NCI-H1694 (cell line): ENCODE measurements at places on chromosomes 6 and 20.

GRCh38 chr6:44146685-44147084 is 11.9 kb upstream of the CAPN11 start:
- no peak for DNase-seq

DNA sequence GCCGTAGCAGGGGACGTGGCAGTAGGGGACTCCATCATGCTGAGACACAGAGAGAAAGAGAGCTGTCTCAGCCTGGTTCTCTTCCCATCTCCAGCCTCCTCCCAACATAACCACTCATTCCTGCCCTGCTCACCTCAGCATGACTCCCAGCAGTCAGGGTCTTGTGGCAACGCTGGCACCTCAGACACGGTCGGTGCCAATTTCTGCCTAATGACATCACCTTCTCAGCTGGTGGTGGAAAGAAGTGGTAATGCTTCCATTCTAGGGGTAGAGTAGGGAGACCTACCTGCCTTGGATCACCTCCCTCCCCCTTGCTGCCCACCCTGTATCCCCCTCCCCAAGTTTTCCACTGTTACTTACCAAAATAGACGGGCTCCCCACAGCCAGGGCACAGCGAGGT is 2.5 kb downstream of the CRIP3 start:
- DNase-seq, result no peak

DNA sequence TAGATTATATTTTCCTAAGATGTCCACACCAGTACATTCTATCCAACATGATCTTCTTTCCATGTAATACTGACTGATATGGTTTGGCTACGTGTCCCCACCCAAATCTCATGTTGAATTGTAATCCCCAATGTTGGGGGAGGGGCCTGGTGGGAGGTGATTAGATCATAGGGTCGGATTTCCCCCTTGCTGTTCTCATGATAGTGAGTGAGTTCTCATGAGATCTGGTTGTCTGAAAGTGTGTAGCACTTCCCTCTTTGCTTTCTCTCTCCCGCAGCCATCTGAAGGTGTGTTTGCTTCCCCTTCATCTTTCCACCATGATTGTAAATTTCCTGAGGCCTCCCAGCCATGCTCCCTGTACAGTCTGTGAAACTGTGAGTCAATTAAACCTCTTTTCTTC is 12.2 kb upstream of the HBS1L start:
- no peak for DNase-seq

DNA sequence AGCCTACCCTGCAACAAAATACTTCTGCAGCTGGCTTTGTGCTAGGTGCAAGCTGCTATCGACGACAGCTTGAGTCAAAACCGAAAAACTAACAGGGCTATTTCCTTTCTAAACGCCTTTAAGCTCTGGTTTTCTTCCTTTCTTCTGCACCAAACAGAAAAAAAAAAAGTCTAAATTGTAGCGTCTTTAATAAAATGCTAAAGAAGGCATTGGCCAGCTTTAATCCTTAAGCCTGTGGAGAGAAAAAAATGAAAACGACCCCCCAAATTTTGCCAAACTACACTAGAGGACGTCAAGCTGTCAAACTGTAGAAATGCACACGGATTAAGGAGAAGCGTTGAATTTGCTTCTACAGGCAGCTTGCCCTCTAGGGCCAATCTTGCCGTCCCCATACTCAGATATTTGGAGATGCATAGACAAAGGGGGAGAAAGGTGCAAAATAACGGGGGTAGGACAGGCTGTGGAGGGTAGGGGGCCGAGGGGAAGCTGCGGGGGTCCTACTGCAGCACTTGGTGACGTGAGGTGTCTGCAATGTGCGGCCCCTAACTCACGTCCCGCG is 1.4 kb upstream of the NRN1 start:
- DNase-seq, result no peak

- peak; percentile 0 for DNase-seq
These were observed 5.6 kb upstream of the GLO1 start for GRCh38 chr6:38708496-38708895.

DNA sequence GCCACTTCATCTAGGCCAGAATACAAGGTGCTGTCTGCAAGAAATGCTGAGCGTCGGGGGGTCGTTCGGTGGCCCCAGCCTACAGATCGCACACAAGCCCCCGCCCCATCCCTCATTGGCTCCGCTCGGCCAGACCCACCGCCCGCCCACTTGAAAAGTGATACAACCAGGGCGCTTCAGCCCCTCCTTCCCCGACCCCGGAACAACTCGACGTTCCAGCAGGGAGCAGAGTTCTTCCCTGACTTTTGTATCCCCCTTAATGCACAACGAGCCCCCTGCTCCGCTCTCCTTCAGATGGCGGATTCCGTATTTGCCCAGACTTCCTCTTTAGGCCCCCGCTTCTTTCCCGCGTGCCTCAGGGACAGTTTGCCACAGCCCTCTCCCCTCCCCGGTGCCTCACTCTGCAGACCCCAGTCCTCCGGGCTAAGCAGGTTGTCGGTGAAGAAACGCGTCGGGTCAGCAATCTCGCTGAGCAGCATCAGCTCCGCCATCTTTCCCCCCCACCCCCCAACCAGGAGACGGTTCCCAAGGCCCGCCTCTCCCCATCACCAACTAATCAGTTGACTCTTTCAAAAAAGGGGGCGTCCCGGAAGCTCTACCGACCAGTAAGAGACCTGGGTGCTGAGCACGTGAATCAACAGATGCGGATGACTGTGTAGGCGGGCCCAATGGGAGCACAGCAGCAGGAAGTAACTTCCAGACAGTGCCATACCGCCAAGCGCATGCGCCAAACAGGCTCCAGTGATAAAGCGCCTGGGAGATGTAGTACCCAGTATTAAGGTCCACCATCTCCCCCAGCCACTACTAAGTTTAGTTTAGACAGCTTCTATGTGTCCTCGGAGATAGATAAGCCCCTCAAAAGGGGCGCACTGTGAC is at the start of gene ATF6B:
TSS of gene ATF6B (minus strand) at position 530 of the 876 bp plus-strand sequence. CDS start at position 491, 39 bp downstream.
- DNase-seq, result peak; percentile 96

- DNase-seq, result no peak
These were observed 49.6 kb upstream of the CD93 start for GRCh38 chr20:23135449-23136420.

DNA sequence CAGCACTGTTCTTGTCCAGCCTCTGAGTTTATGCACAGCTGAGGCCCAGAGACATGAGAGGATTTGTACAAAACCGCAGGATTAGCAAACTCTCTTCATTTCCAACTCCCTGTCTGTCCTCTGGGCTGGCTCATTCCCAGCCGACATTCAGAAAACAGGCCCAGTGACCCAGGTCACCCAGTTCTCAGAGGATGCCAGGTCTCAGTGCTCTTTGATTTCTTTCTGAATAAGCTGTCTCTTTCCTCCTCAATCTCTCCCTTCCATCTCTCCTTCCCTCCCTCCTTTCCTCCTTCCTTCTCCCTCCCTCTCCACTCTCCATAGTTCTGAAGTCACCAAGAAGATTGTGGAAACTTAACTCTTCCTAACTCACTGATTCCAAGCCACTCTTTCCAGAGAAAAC is 372.7 kb upstream of the SULF2 start:
- DNase-seq, result no peak

DNA sequence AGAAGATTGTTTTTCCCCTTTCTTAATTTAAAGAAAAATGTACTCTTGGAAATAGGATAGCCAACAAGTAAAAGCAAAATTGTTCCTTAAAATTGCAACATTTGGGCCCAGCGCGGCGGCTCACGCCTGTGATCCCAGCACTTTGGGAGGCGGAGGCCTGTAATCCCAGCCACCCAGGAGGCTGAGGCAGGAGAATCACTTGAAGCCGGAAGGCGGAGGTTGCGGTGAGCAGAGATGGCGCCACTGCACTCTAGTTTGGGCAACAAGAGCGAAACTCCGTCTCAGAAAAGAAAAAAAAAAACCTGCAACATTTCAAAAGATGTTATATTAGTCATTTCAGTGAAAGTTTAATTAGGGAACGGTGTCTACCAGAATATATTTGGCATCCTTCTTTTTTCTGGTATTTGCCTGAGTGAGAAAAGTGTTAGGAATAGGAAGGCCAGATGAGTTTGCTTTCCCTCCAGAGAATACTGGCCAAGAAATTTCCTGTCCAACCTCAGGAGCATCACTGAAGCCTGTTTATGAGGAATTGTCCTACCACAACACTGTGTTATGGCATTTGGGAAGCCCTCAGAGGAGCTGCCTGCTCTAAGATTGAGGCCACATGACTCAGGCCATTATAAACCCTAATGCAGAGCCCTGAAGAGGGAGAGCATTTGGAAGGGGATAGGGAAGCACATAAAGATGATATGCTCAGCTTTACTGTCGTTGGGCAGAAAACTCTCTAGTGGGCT is 1.2 kb upstream of the GJA1 start:
- DNase-seq, result no peak

DNA sequence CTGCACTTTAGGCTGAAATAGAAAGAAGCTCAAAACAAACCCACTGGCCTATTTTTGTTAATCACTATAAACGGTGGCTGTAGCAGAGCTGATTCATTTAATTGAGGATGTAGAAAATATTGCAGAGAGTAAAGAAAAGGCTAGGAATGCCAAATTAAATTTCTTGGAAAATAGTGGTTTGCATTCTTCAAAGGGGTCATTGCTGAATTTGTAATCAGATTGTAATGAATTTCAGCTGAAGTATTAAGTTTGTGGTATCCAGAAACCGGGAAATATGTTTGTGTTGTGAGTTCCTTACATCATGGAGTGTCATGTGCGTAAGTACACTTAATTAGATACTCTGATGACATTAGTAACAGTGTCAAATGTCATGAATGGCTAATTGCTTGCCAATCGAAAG is 203.0 kb downstream of the SAMD5 start:
- no peak for DNase-seq

- no peak for DNase-seq
These were observed 11.9 kb downstream of the KIF25 start for GRCh38 chr6:168009331-168009730.

DNA sequence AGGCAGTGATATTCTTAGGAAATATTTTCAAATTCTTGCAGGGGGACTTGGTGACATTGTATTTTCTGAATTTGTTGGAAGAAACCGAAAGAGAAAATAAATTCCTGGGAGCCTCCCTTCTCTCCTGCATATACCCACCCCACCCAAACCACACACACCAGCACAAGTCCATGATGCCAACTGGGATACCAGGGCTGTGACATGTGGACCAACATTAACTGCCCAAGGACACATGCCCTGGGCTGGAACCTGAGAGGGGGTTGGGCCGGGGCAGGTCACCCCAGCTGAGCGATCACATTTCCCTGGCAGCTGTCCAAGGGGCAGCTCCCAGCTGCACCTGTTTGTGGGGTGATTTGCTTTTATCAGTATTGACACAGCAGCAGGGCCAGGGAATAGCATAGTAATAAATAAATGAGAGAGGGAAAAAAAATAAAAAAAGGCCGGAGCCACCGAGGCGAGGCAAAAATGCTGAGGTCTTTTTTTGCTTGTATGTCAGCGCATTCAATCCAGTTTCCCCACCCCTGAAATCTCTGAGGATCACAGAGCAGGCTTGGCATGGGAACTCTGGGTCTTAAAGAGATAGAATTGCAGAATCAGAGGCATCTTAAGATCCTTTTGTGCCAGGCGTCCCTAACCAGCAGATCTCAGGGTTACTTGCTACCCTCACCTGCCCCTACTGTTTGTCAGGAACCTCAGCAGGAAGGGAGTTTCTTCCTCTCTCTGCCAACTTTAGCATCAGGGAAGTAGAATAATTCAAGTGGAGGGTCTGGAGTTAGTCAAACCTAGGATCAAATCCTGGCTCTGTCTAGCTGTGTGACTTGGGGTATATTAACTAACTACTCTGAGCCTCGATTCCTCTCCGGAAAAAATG is 66.5 kb upstream of the PIM1 start:
- DNase-seq, result peak; percentile 47

- DNase-seq, result no peak
These were observed 102.6 kb downstream of the TULP4 start for GRCh38 chr6:158414851-158415262.

- no peak for DNase-seq
These were observed 45.1 kb upstream of the MCM9 start for GRCh38 chr6:118980063-118980462.

GRCh38 chr20:36582322-36582721 is 8.9 kb downstream of the TGIF2 start:
- no peak for DNase-seq

GRCh38 chr6:128438393-128438792 is 82.0 kb downstream of the PTPRK start:
- no peak for DNase-seq

DNA sequence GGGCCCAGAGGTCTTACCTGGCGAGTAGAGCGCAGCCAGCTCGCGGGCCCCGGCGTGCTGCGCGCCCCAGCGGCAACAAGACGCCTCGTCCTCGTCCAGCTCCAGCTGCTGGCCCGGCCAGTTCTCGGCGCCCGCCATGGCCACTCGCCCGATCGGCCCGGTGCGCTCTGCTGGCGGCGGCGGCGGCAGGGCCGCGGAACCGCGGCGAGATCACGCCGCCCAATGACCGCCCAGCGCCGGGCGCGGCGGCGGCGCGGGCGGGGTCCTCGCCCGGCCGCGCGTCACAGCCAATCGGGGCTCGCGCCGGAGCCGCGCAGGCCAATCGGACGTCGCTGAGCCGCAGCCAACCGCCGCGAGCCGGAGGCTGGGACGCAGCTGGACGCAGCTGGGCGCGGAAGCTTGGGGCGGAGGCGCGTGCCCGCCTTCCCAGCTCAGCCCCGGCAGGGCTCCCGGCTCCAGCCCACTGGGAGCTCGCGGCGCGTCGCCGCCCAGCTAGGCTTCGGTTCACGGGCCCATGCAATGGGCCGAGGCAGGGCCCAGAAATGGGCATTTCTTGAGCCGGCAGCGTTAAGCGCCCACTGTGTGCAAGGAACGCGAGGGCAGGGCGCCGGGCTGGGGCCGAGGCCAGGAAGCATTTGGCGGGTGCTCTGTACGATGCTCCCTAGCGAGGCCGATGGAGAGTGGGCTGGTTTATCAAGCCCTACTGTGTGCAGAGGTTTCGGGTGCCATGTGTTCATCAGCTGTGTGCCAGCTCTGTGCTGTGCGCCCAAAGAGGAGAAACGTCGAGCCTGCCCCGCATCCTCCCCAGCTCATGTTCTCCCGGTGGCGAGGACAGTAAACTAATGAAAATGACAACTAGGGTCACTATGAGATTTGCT is at the start of gene PEDS1:
TSS of gene PEDS1 (minus strand) at position 224 of the 878 bp plus-strand sequence. CDS start at position 138, 86 bp downstream.
- DNase-seq, result peak; percentile 54

GRCh38 chr6:1315560-1316386 is 3.9 kb downstream of the FOXQ1 start:
- DNase-seq, result no peak

- DNase-seq, result no peak
These were observed 520.8 kb downstream of the KIF16B start for GRCh38 chr20:16052456-16052855.

- DNase-seq, result no peak
These were observed 33.7 kb downstream of the RNF146 start for GRCh38 chr6:127300411-127300810.

GRCh38 chr6:73801652-73802268 is 105.8 kb downstream of the CD109 start:
- DNase-seq, result no peak

DNA sequence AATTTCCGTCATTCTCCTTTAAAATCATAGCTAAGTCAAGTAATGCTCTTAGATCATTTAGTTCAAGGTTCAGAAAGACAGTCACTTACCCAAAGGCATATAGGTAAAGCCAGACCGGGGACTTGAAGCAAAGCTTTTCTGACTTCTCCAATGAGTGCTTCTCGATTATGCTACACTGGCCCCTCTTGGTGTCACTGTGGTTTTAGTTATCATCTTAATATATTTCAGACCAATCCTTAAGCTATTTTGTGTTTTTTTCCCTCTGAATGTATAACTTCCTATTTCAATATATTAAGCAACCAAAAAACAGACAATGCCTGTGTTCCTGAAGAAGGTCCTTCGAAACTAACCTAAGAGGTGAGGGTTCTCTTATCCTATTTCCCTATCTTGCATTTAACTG is 3.9 kb downstream of the PRDM1 start:
- DNase-seq, result no peak
